ENCODE measurements at places on chromosomes 7 and 10.

- peak; percentile 51 for DNase-seq
Observed at GRCh38 chr10:51214207-51215196, 140.2 kb downstream of the PRKG1 start.

DNA sequence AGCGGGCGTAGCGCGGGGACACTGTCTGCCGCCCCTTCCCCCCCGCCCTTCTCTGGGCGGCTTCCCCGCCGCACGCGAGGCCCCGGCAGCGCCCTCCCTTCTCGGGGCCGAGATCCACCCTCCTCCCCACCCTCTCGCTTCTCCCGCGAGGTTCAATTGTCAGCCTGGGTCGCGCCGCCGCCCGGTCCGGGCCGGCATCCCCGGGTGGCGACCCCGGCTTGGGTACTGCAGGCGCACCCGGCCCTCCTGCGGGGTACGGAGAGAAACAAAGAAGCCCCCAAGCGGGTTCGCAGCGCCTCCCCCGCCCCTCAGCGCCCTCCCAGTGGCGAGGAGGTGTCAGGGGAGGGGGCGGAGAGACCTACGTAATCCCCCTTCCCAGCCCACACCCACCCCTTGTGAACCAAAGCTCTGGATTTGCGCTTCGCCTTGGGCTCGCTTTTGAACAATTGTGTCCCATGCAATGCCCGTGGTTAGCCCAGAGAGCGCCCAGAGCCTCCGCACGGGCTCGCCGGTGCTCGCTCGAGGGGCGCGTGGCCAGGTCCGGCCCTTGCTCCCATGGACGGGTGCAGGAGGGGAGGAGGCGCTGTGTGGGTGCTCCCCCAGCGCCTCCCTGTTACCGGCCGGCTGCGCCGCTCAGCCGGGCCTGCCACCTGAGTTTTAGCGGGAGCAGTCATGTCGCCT lies 634 bp downstream of the HECW1 start:
- no peak for DNase-seq

DNA sequence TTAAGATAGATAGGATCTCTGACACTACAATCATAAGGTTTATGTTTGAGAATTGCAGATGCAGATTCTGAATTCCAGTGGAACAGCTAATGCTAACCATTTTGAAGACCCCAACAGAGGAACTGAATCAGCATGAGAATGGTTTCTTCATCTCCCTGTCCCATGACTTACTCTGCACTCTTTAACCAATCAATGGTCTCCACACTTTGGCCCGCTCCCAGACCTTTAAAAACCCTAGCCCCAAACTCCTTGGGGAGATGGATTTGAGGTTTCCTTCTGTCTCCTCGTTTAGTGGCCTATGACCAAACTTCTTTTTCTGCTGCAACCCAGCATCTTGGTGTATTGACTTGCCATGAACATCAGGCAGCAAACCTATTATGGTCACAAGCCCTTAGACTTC lies 804.9 kb downstream of the LRMDA start:
- DNase-seq = no peak

DNA sequence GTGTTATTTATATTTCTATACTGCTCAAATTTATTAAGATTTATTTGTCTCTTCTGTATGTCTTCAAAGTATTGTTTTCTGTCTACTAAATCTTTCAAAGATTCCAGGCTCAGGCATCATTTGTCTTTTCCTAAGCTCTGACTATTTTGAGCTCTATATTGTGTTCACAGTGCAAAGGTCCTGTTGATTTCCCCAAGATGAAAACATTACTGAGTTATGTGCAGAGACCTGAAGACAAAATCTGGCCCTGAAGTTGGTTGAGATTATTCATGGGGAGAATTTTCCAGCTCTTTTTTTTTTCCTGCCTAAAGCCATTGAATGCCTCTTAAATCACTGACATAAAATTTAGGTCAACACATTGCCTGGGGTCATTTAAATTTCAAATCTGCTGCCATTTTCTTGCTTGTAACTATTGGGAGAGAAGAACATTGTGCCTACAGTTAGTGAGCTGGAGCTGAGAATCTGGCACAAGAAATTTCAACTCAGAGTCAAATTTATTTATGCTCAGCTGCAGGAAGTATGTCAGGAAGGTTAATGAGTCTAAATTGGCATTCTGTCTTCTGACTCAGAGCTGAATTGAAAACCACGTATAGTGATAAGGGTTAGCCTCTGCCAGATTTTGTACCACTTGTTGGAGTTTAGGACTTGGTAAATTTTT lies 31.6 kb downstream of the CSTF2T start:
- peak; percentile 44 for DNase-seq

DNA sequence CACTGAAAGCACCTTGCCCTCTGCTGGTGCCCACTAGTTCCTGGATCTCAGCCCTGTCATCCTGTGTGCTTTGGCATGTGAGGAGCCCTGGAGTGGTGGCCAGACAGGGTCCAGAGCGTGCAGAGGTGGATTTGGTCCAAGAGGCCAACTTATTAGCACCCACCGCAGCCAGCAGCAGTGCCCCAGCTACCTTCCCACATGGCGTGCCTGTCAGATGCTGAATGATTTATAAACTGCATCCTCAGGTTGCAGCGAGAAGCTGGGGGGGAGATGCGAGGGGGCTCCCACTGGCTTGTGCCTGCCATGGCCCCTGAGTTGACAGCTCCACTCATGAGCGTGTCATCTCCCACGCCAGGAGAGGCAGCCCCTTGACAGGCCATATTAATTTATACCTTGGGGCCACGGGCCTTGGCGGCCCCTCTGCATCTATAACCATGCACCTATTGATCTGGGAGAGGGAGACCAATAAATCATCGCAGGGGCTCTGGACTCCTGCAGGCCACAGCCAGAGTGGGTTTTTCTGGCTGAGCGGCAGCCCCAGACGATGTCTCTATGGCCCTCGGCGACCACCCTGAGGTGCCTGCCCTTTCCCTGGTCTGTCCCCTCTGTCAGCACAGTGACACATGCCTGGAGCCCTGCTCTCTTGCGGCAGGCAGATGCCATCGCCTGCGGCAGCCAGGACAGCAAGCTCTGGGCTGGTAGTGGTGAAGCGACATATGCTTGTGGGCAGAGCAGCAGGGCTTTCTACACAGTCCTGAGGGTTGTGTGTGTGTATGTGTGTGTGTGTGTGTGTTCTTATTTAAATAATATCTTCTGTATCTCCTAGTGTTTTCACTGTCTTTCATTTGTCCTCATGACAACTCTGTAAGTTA lies 120.8 kb downstream of the CDH23 start:
- DNase-seq = no peak

GRCh38 chr10:132539431-132539839 lies 1.8 kb downstream of the INPP5A start:
- DNase-seq = no peak

- DNase-seq = no peak
Observed at GRCh38 chr10:132554991-132555647, 17.5 kb downstream of the INPP5A start.

GRCh38 chr10:24622781-24623301 lies 100.8 kb downstream of the ARHGAP21 start:
- DNase-seq = peak; percentile 49

- no peak for DNase-seq
Observed at GRCh38 chr7:50633414-50633710, 68.2 kb upstream of the DDC start.

- DNase-seq = no peak
Observed at GRCh38 chr7:42403831-42404230, 166.8 kb upstream of the GLI3 start.

DNA sequence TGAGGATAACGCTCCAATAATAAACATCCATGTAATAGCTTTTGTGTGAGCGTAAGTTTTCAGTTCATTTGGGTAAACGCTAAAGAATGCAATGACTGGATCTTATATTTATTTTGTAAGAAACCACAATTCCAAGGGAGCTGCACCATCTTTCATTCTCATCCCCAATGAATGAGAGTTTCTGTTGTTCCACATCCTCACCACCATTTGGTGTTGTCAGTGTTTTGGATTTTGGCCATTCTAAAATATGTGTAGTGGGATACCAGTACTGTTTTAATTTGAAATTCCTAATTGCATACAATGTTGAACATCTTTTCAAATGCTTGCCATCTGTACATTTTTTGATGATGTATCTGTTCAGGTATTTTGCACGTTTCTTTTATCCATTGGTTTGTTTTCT lies 50.9 kb upstream of the SEMA3D start:
- DNase-seq = no peak

DNA sequence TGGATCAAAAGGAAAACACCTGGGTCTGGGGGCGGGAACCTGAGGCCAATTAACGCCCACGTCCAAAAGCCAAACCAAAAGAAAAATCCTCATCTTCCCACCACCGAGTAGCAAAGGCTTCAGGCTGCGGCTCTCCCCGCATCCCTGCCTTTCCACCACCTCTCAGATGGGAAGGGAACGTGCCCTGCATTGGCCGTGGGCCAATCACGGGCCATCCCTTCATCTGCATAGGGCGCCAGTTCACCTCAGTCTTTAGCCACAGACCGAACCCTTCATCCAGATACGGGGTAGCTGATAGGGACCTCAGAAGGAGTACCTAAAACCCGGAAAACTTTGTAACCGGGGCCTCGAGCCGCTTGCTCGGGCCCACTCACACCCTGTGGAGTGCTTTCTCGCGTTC lies 626 bp downstream of the PRPF18 start:
- peak; percentile 1 for DNase-seq

DNA sequence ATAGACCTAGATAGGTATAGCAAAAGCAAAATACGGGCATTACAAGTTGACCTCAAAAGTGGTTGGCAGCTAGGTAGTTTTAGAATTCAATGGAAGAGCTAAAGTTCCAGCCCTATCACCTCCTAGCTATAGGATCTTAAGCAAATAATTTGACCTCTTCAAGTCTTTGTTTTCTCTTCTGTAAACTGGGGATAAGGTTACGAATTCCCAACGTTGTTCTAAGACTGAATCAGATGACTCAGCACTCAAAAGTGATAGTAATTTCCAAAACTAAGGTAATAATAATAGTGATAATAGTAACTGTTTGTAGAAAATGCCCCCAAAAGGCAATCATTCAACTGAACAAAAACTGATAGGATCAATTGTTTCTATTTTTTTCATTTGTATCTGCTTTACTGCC lies 445.2 kb downstream of the KCNMA1 start:
- DNase-seq = peak; percentile 30

DNA sequence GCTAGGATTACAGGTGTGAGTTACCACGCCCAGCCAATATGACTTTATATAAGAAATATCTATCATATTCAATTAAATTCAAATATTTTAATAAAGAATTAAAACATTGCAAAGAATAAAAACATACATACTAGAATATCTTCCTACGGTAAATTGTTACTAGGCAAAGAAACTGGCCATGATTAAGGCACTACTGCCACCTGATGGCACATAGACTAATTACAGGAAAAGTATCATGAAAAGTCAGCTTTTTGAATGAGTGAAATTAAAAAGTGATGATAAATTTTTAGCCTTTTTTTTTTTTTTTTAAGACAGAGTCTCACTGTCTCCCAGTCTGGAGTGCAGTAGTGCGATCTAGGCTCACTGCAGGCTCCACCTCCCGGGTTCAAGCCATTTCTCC lies 30.9 kb downstream of the MRPS33 start:
- DNase-seq = peak; percentile 15

DNA sequence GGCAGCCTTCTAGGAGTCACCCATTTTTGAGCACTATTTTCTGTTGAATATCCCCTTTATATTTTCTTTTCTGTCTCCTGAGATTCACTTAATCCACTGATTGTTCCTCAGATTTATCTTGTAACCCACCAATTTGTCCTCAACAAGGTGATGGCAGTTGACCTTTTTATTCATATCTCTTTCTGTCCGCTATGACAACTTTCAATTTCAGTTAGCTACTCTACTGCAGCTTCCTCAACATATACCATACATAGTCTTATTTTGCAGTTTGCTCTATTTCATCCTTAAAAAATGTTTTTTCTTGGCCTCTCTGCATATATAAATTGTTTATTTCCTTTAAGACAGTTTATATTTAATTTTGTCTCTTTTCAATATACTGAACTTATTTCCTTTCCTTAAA lies 101.3 kb downstream of the THSD7A start:
- DNase-seq = no peak

DNA sequence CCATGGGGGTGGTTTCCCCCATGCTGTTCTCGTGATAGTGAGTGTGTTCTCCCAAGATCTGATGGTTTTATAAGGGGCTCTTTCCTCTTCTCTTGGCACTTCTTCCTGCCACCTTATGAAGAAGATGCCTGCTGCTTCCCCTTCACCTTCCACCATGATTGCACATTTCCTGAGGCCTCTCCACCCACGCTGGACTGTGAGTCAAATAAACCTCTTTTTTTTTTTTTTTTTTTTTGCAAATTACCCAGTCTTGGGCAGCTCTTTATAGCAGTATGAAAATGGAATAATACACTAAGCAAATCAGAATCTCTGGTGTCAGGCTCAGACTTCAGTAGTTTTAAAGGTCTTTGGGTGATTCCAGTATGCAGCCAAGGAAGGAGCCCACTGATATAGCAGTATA lies 28.2 kb downstream of the TAS2R41 start:
- DNase-seq = no peak

DNA sequence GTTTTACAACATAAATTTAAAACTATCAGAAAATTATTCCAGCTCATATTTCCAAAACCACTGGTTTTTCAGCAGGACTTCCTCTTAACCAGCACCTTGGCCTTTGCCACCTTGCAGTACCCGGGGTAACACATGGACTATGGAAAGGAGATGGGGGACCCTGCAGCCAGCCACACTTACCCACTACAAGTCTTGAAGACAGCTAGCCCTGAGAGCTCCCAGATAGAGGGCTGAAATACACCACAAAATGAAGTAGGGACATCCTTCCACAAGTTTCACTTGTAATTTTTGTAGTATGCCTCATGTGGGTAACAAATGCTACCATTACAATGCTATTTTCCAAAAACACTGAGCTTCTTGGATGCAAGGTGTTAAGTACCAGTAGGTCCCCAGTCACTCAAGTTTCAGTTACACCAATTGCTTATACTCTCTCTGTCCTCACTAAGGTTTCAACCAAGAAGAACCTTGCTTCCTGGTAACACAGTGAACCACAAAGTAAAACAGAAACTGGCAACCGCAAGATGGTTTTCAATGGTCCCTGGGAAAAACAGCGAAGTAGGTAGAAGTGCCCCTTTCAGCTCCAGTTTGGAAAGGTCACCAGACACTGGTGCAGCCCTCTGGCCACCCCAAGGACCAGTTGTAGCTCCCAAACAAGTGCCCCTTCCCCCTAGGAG lies 110.9 kb downstream of the SGMS1 start:
- DNase-seq = no peak

DNA sequence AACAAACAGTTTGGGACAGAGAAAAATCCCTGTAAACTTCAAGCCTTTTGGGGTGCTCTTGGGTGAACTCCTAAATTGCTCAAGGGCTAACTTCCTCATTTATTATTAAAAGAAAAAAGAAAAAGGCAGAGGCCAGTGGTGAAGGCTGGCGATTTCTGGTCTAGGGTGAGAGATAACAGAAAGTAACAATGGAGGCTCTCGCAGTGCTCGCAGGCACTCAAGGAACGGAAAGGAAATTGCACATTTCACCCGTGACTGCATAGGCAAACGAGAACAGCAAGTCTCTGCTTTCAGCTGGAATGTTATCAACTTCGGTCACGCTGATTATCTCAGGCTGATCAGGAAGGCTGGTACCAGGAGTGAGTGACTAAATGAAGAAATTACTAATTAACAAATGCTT lies 70.7 kb downstream of the PRKAG2 start:
- DNase-seq = no peak

GRCh38 chr7:17535776-17536175 lies 237.3 kb downstream of the AHR start:
- no peak for DNase-seq

GRCh38 chr7:80133361-80134114 lies 1.1 kb upstream of the GNAI1 start:
- DNase-seq = peak; percentile 46

- no peak for DNase-seq
Observed at GRCh38 chr7:94418851-94419250, 24.2 kb downstream of the COL1A2 start.

- no peak for DNase-seq
Observed at GRCh38 chr10:113443141-113443925, 109.5 kb upstream of the HABP2 start.

GRCh38 chr7:111063166-111063565 lies 27.8 kb upstream of the LRRN3 start:
- DNase-seq = no peak

All from LHCN-M2 (cell line).